ENCODE measurements at places on chromosomes 12 and 14.
A peak's percentile ranks its signal among the peaks of the same experiment; 100 is the strongest.

- no peak for DNase-seq
Measured at GRCh38 chr12:69998922-69999321, 173.9 kb downstream of the MYRFL start.

DNA sequence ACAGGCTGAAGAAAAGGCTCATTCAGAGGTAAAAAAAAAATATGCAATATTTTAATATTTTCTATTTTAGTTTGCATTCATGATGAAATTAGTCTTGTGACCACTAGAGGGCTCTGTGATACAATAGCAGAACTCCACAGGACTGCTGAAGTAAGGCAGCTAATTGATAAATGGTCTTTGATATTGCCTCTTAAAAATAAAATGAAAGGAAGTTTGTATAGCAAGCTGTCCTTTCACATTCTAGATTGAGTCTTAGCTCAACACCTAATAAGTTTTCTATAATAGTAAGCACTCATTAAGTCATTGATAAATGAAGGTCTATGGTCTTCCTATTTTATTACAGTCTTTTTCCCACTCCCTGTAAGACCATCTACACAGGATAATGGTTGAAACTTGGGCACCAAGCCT, 315.7 kb downstream of the NAV3 start:
- no peak for DNase-seq

GRCh38 chr12:111284709-111285108, 84.2 kb downstream of the PHETA1 start:
- DNase-seq = no peak

DNA sequence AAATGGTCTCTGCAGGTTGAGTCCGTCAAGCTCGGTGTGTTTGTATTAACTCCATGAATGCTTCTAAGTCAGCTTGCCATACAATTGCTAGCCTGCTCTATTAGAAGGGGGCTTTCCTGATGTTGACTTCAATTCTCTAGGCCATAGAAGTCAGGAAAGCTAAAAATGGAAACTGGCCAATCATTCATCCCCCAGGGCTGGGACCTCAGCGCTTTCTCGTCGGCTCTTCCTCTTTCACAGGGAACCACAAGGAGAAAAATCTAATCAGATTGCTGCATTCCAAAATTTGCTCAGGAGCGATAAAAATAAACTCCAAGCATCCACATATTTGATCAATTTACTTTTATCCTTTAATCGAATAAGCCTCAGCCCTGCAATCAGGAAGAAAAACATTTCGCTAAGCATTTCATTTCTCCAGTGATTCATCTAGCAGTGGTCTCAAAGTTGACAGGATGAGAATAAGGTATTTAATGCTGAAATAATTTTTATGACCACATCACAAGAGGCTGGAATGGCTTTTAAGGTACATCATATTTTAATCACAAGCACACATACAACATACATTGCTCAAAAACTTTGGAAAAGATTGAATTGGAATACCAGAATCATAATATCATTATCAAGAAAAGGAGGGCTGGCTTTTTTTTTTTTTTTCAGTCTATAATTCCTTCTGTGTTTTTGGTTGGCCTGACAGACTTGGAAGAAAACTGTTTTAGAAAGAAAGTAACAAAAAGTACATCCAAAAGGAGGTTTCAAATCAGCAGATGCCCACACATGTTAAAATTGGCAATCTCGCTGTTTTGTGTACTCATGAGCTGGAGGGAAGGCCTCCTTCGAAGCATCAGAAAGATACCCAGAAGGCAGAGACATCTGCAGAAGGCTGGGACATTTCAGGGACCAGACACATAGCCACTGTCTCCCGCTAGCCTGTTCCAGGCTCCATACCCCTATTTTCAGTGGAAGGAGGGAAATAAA, 316.3 kb downstream of the NUAK1 start:
- no peak for DNase-seq

DNA sequence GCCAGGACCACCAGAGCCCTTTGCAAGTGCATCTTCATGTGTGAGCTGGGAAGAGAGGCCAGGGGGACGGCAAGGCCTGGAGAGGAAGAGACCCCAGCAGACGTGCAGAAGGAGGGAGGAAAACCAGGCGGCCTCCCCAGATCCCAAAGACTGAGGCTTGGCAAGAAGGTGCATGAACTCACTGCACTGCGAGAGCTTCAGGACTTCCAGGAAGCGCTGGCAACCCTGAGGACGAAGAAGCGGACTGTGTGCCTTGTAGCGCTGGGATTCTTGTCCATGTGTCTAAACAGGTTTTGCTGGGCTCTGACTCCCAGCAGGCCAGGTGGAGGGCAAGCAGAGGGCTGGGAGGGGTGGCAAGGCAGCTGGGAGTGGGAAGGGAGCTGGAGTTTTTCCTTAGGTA, 939 bp downstream of the TGFB3 start:
- DNase-seq = no peak

DNA sequence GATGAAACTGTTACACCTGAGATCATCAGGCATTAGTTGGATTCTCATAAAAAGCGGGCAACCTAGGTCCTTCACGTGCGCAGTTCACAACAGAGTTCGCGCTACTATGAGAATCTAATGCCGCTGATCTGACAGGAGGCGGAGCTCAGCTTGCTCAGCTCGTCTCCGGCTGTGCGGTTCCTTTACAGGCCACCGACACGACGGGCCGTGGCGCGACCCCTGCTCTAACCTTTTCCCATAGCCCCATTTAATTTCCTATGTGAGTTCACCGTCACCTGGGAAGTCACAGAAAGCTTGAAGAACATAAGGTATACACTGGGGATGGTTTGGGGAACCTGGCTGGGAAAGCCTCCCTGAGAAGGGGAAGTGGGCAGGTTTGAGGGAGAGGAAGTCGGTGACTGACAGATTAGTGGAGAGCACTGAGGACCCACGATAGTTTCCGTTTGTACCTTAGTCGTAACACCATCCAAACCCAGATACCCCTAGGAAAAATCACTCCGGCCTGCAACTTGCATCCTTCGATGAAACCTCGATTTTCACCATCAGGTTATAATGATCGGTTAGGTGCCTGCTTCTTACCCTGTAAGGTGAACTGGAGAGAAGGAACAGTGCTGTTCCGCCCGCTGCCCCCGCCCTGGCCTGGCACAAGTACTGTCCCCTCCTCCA, 2.8 kb upstream of the AAAS start:
- peak; percentile 55 for DNase-seq

DNA sequence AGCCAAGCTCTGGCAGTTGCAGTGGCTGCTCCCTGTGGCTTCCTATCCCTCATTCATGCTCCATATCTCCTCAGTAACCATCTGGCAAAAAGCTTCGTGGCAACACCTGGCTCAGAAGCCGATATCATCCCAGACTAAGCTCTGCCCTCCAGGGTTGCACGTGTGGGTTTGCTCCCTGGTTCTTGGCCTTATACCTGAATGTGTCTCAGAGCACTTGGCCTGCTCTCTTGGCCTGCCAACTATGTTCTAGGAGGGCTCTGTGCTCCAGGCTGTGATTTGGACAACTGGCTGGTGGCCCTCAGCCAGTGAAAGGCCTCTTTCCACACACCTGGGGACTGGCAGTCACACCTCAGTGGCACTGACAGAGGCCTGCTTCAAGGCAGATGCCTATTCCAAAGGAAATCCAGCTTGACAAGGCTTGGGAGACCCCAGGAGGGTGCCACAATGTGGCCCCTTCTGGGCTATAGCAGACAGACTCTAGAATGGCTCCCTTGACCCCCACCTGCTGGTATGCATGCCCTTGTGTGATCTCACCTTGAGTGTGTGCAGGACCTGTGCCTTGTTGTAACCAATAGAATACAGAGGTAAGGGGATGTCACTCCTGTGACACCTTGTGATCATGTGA, 10.5 kb downstream of the PLD4 start:
- DNase-seq = no peak

GRCh38 chr14:95536036-95536593, 1.3 kb downstream of the GLRX5 start:
- no peak for DNase-seq

DNA sequence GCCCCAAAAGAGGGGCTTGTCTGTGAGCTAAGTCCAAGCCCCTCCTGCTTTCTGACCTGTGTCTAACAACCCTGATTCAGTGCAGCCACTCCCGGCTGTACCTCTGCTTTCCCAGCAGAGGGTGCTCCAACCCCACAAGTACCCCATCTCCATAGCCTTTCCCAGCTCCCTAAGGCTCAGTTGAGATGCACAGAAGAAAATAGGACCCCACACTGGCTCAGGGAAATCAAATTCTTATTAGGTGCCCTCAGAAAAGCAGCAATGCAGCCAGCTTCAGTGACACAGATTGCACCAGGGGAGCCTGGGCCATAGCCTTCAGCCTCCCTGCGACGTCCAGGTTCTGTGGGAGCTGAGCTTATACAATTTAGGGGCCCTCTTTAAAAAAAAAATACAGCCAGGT, 49.9 kb downstream of the LRRC74A start:
- DNase-seq = peak; percentile 55

DNA sequence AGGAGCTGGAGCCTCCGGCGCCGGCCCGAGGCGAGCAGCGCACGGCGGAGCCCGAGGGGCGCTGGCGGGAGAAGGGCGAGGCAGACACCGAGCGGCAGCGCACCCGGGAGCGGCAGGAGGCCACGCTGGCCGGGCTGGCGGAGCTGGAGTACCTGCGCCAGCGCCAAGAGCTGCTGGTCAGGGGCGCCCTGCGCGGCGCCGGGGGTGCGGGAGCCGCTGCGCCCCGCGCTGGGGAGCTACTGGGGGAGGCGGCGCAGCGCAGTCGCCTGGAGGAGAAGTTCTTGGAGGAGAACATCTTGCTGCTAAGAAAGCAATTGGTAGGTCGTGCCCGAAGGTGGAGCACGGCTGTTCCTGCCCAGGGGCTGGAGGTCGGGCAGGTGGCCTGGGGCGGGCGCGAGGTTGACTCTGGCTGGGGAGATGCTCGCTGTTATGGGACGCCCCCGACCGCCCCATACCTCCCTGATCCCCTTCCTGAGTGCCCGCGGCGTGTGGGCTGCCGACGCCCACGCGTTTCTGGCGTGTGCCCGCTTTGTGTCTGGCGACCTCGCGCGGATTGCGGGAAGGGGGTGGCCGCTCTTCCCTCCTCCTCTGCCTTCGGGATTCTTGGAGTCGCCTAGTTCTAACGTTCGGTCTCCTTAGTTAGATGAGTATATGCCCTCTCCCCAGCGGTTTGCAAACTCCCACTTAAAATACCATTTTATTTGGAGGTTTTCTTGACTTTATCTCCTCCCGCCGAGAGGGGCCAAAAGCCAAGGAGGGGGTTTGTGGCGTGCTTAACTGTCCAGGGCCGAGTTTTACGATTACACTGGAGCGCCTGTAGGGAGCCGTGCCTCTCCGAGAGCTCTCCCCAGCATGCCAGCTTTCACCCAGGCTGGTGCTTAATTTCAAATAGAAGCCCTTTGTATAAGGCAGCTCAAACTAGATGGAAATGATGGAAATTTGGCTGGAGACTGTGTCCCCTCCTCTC, 752 bp downstream of the DACT1 start:
- no peak for DNase-seq

GRCh38 chr12:15982921-15983320, 71.8 kb downstream of the DERA start:
- DNase-seq = no peak

DNA sequence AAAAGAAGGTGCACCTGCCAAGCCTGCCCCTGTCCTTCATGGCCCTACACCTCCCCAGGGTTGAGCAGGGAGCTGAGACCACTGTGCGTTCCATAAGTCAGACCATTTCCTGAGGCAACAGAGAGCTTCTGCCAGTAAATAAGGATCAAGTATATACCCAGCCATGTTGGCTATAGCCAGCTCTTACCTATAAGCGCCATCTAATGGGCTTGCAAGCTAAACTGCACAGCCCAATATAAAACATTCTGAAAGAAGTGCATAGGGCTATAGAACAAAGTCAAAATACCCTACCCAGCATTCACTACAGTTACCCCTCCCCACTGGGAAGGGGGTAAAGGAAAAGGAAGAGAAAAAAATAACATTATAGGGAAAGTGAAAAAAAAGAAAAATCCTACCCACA, 59.3 kb upstream of the SCAF11 start:
- no peak for DNase-seq

DNA sequence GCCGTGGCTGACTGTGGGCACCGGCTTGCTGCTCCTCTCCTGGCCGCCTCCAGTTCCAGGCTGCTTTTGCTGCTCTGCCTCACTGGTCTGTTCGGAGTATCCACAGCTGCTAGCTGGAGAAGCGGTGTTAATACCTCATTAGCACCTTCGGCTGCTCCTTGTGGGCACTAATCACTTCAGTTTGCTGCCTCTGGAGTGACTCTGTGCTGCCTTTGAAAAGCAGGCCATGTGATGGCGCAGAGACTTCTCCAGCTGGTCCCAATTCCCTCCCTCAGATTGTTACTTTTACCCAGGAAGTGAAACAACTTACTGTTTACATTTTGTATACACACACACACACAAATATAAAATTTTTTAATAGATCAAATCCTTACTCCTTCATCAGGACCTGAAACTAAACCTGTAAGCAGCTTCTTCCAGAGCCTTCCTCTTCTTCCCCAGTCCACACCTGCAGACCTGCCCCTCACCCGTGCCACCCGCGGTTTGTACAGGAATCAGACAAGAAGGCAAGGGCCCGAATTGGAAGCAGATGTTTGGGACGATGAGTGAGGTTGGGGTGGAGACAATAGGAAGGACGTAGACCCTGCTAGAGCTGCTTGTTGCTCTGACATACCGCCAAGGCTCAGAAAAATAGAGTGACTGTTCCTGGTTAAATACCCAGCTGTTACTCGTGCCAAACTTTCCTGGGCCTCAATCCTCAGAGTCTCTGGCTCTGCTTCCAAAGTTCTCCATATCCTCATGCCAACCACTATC, 41.5 kb upstream of the LTBP2 start:
- DNase-seq = no peak

DNA sequence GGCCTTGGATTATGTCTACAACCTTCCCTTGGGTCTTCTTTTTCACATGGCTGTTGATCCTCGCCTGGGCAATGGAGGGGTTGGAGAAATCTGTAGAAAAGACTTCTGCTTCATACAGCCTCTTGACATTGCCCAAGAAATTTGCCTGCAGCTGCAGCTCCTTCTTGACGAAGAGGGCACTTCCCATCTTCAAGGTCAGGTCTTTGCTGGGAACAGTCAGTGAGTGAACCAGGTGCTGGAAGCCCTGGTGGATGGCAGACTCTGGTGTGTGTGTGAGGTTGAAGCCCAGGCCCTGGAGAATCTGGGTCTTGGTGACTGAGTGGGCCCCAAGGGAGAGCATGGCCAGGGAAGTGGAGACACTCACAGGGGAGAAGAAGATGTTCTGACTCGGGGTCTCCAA, 6.7 kb downstream of the SERPINA9 start:
- DNase-seq = no peak

- DNase-seq = no peak
Measured at GRCh38 chr12:104463368-104463767, 6.6 kb downstream of the CHST11 start.

- no peak for DNase-seq
Measured at GRCh38 chr12:123765504-123766035, 3.5 kb downstream of the DNAH10 start.

Data from CD4-positive, alpha-beta T cell treated with Interleukin-1 beta for 1 hour (primary cell).